Lower lobe of right lung (tissue), 2 donors: ENCODE measurements at places on chromosomes 6 and 20.

- DNase-seq = no peak
Observed at GRCh38 chr20:57313230-57313629, 16.4 kb upstream of the SPO11 start.

DNA sequence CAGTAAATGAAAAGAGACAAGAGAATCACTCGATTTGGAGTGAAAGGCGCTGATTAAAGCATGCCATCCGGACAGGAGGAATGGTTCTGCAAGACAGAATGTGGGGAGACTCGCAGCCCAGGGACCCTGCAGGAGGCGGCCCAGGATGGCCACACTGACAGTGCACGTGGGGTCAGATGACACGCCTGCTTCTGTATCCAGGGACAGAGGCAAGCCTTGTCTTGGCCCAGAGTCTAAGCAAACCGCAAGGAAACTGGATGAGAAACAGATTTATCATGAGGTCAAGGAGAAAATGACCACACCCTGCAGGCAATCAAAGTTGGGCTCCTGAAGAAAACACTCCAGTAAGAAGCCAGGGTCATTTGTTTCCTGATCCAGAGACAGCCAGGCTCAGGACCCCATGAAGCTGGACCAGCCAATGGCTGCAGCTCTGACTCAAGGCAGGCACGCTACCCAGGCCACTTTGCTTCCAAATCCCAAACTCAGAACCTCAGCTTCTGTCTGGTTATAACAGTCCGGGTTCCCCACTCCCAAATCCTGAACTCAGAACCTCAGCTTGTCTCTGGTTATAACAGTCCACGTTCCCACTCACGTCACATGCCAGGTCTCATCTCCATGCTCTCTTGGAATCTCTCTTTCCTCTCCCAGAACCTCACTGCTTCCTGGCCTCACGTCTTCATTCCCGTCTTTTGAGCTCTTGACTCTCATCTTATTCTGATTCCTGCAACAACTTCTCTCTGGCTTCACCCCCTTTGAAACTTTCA is 144.9 kb upstream of the THBS2 start:
- no peak for DNase-seq

- DNase-seq = no peak
Observed at GRCh38 chr6:22880686-22881433, 311.5 kb downstream of the HDGFL1 start.

DNA sequence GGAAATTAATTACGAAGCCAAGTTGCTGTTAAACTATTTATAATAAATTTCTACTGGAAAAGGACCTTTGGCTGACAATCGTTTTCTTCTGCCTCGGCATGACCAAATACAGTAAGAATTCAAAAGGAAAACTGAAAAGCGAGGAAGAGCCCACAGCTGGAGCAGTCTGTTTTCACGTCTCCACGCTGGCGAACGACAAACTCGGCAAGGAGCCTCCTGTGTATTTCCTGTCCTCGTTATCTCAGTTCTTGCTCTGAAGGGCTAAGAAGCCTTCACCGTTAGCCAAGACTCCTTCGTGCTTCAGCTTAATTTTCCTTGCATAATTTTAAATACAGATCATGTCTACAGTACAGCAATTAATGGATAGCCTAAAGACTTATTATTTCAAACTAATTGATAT is 214.3 kb upstream of the PLCB4 start:
- peak; percentile 43 for DNase-seq
